ENCODE measurements at places on chromosomes 5 and 9. TPM values are rescaled to one million over a fixed set of nuclear protein-coding genes. Genes with fewer than 3 reads are reported as not detected.

SPINK13 gene
- not detected for total RNA-seq

ABO gene
- total RNA-seq: 0.10 TPM

ANKRD34B gene
- total RNA-seq: 0.10 TPM

ACTBL2 gene
- total RNA-seq: not detected

DAPK1 gene
- 0.87 TPM for total RNA-seq

ISOC1 gene
- total RNA-seq: 25.7 TPM

WDR5 gene
- 36.9 TPM for total RNA-seq

MEIKIN gene
- total RNA-seq: not detected

SLC31A2 gene
- 5.3 TPM for total RNA-seq

GZMA gene
- not detected for total RNA-seq

DNA sequence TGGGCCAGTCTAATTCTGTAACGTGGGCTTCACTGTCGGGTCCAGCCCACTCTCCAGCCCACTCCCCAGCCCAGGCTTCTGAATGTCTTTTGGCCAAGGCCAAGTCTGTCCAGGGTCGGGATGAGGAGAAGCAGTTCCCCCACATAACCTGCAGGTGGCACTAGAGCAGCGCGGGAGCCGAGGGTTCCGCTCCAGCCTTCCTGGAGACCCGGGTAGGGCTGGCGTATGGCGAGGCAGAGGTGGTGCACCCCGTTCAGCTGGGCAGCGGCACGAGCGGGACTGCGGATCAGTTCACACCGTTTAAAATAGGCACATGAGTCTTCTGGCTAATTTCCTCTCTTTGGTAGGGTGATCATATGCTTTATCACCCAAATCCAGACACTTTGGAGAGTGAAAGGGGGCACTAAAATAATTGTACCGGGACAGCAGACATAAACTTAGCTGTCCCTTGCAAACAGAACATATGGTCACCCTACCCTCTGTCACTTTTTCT is 185.9 kb downstream of the MSX2 start:
- peak; percentile 52 for DNase-seq

GRCh38 chr5:175357995-175358394 is 86.0 kb downstream of the DRD1 start:
- DNase-seq: no peak

GRCh38 chr5:5021436-5021835 is 118.7 kb upstream of the ADAMTS16 start:
- no peak for DNase-seq

DNA sequence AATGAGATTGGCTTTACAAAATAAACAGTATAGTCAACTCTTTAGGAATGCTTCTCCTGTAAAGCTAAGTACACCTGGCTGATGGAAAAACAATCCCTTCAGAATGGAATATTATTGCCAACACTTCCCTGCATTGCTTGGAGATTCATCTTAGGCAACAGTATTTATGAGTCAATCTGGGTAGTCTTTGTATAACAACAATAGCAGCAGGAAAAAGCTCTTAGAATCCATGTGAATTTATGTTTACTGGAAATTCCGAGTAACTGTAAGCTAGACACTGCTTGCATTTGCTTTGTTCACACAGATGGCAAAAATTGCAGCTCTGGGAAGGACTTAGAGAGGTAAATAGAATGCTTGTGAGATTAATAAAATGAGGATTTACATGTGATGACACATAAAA is 101.7 kb upstream of the NTRK2 start:
- DNase-seq: no peak

GRCh38 chr5:170587808-170588207 is 84.0 kb downstream of the KCNIP1 start:
- DNase-seq: no peak

DNA sequence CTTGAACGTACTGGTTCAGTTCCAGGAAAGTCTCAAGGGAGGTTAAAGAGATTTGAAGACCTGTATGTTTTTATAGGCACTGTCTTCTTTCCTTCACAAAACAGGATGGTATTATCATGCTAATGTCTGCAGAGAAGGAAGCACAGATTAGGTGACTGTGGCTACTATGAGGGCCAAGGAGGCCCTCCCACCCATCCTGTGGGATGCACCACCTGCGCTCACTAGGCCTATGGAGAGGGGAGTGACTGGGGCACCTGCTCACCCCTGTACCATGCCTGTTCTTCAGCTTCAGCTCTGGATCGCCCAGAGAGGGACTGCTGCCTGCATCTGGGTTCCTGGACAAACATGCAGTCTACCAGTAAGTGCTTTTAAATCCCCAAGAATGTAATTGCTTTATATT is 469.4 kb downstream of the CCDC171 start:
- no peak for DNase-seq

- DNase-seq: no peak
Measured at GRCh38 chr5:158611581-158611980, 488.1 kb downstream of the EBF1 start.

DNA sequence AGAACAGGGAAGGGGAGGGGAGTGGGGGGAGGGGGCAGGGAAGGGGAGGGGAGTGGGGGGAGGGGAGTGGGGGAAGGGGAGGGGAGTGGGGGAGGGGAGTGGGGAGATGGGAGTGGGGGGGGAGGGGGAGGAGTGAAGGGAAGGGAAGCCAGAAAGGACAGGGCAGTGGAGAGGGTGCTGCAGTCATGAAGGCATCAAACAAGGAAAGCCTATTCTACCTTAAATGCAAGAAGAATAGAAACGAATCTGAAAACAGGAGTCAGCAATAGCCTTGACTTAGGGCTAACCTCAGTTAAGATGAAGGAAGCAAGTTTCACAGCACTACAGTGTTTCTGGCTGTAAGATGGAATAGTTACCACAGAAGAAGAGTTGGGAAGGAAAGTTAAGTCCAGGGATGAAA is 59.5 kb downstream of the CAMSAP1 start:
- DNase-seq: no peak

- DNase-seq: no peak
Measured at GRCh38 chr9:132003896-132004295, 75.8 kb downstream of the MED27 start.

GRCh38 chr5:3351581-3352442 is 243.8 kb upstream of the IRX1 start:
- DNase-seq: no peak

GRCh38 chr9:93096131-93096802 is at the start of gene CARD19:
Gene CARD19 (plus strand): TSS chr9:93096217. CDS start chr9:93096346, 129 bp downstream.
- DNase-seq: no peak

DNA sequence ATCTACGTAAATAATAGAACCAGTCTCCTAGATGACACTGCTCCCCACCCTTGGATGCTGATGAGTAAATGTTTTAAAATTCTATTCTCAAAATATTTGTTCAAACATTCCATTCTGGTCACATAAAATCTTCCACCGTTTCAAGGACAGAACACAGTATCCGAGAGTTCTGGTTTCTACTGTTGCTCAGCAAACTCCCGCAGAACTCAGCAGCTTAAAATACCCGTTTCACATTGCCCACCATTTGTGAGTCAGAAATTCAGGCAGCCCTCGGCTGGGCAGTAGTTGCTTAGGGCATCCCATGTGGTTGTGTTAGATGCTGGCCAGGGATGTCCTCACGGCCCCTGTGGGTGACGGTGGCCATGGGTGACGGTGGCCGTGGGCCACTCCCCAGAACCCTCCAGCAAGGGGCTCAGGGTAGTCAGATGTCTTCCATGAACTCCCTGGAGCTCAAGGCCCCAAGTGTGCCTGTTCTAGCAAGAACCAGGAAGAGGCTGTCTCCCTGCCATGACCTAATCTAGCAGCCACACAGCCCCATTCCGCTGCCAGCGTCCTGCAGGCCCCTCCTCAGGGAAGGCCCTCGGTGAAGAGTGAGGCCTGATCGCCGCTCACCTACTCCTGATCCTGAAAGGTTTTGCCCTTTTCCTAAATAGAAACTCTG is 17.4 kb downstream of the MGAT1 start:
- no peak for DNase-seq

DNA sequence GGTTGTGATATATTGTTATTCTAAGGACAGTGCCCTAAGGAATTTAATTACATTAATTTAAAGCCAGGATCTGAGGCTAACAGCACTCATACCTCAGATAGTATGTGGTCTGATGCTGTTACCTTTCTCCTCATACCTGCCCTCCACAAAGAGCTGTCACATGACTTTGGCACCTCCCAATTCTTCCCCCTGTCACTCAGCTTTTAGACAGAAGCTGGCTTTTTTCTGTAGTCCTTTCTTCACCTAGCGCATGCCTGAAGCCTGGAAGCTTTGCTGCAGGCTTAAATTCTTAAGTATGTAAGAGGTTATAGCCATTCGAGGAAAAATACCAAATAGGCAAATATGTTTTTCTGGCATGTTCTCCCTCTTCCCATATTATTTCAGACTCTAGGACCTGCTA is 61.0 kb upstream of the ADAMTS19 start:
- no peak for DNase-seq

- DNase-seq: no peak
Measured at GRCh38 chr9:94630833-94631232, 8.5 kb downstream of the FBP1 start.

DNA sequence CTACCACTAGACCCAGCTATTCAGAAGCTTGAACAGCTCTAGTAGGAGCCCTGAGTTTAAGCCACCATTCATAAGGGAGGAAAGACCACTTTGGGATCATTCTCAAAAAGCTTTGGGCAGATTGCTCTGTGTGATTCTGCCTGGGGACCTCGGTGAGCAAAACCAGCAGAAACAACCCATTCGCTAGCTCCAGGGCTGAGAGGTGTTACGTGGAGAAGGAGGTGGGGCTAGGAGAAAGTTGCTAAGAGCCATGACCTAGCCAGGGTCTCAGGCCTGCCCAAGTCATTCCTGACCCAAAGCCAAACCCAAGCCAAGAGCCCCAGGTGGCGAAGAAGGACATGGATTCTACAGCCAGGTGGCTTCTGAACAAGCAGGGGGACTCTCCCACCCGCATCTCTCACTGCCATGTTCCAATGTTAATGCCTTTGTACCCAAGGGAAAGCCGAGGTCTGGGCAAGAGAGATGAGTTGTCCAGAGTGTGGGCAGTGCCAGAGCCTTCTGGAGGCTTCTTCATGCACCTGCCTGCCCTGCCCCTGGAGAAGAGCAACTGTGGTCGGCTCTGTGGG is 4.0 kb upstream of the BARHL1 start:
- no peak for DNase-seq

DNA sequence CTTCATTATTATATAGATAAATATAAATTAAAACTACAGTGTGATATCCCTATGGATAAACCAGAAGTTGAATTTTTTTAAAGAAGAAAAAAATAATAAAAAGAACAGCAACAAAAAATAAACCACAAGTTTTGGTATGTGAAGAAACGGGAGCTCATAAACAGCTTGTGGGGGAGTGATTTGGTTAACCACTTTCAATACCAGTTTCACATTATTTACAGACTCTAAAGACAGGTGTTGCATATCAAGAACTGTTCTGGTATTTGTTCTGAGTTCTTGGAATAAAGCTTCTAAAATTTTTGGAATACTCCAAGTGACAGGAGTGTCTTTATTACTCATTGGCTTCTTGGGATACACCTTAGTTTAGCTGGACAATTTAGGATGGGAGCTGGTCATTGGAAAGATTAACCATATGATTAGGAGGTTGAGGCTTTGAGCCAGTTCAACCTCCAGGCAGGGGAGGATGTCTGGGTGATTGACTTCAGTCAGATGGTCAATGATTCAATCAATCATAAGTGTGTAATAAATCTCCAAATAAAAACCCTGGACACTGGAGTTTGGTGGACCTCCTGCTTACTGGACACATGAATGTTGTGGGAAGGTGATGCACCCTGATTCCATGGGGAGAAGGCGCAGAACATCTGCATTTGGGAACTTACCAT is 2223.1 kb upstream of the C9orf72 start:
- no peak for DNase-seq

DNA sequence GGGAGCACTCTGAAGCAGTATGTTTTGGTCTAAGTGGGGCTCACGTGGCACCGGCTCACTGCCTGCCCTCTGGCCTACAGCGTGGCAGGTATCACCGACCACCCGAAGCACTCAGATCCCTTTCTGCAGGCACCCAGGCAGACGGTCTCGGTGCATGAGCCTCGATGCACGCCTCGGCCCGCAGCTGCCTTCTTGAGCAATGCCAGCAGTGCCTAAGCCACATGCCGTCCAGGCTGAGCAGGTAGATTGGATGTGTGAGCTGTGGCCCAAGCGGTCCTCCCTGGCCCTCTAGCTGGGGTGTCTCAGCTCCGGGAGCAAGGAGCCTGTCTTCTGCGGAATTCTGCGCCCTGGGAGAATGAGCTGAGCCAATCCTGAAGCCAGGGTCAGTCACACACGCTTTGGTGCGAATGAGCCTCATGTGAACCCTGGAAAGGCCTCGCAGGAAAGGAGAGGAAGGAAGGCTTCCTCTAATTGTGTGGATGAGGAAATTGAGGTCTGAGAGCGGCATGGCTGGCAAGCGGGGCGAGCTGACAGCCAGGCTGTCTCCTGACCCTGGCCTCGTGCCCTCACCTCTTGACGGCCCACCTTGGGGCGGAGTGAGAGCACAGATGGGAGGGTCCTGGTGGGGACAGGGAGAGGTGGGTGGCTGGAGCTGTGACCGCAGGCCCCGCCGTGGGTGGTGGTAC is 14.4 kb downstream of the RXRA start:
- DNase-seq: no peak

DNA sequence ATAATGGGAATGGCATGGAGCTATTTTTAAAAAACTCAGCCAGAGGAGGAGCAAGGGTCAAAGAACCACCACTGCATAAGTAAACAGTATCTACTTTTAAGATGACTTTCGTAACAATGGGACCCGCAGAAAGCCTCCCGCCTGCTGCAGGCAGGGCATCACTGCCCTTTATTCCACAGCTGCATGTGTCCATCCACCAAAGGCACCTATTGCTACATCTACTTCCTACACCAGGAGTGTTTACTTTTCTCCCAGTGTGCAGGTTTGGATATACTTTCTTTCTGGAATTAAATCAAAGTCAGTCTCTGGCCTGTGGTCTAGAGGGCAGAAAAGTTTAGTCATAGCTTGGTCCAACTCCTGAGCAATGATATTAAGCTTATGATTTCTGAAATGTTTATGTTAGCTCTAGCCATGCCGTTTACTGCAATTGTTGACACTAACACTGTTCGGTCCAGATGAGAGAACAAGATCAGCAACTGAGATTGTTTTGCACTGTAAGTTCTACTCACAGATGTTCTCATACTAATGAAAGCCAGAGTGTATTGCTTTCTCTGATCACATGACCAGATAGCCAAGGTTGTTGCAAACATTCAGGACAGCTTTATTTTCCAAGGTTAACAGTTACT is 391.5 kb downstream of the FGF10 start:
- peak; percentile 78 for DNase-seq

DNA sequence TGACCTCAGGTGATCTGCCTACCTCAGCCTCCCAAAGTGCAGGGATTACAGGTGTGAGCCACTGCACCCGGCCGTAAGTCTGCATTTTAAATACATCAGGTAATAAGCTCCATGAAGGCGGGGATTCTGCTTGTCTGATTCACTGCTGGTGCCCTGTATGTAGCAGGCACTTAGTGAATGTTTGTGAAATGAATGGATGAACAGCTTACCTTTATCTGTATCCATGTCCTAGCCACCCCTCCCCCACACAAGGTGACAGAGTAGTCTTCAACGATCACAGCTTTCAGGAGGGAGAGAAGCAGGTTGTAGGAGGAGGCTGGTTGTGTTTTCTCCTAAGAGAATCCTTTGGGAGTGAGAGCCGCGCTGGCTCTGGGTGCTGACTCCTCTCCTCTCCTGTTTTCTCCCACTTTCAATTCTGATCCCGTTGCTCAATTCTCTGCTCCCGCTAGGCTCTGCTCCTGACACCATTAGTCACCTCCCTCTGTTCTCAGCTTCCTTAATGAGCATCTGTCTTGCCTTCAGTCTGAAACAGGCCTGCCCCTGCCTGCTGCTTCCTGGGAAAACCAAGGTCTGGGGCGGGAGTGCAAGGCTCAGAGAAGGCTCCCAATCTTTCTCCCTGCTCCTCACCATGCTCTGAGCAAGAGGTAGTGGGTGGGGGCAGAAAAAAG is 88.8 kb upstream of the CTNNA1 start:
- DNase-seq: no peak

Measured in Panc1 (cell line).